Neural progenitor cell (in vitro differentiated cells): ENCODE measurements at places on chromosomes 5 and 9.

DNA sequence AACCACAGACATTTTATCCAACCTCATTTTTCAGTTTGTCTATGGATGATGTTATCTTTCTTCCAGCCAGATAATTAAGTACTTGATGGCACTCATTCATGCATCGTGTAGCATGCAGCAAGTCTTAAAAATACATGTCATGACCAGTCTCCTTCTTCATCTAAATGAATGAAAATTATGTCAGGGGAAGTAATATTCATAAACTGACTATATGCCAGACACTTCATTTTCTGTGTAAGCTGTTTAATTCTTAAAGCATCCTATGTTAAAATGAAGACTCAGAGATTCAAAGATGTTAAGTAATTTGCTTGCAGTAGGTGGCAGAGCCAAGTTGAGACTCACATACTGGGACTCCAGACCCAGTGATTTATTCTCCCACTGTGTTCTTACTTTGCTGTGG is 181.7 kb upstream of the CD180 start:
- no peak for DNase-seq

DNA sequence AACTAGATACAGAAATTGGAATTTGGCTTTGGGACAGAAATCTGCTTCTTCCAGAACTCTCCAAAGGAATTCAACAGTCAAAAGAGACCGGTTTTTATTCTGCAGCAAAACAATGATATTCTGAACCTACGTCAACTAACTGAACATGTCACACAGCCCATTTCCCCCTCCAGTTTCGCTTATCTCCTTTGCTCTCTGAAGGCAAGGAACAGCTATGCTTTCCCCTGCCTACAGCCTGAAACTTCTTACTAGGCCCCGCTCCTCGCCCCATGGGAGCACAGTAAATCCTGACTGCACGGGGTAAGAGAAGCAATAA is 488 bp downstream of the SKIC3 start:
- DNase-seq, result no peak

- peak; percentile 10 for DNase-seq
Measured at GRCh38 chr9:90307167-90307833, 335.3 kb downstream of the DIRAS2 start.

GRCh38 chr9:129547063-129547462 is 73.8 kb downstream of the C9orf50 start:
- no peak for DNase-seq

DNA sequence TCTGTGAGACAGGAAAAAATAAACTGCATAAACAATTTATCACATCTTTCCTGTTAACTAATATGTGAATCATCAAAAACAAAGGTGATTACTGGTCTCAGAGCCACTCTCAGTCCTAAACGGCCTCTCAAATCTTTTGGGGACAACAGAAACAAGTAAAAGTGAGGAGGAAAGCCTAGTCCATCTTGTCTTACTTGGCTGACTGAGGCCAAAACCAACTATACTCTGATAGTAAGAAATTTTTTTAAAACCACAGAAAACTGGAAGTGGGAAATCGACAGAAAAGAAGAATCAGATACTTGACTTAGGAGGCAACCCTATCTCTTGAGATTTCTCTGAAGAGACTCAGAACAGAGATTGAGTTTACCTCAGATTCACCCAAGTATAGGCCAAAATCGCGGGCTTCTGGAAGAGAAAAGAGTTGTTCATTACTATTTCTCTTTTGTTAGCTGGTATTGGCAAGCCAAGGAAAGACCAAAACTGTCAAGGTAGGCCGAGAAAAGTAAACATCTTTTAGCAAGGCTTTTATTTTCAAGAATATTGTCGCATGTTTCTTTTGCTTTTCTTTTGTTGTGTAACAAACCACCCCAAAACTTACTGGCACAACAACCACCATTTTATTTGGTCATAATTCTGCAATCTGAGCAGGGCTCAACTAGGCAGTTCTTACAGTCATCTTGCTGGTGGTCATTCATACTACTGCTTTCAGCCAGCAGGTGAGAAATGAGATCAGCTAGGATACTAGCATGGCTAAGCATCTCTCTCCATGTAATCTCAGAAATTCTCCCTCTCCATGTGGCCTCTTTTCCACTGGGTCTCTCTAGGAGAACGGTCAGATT is 46.1 kb downstream of the RFX3 start:
- no peak for DNase-seq

DNA sequence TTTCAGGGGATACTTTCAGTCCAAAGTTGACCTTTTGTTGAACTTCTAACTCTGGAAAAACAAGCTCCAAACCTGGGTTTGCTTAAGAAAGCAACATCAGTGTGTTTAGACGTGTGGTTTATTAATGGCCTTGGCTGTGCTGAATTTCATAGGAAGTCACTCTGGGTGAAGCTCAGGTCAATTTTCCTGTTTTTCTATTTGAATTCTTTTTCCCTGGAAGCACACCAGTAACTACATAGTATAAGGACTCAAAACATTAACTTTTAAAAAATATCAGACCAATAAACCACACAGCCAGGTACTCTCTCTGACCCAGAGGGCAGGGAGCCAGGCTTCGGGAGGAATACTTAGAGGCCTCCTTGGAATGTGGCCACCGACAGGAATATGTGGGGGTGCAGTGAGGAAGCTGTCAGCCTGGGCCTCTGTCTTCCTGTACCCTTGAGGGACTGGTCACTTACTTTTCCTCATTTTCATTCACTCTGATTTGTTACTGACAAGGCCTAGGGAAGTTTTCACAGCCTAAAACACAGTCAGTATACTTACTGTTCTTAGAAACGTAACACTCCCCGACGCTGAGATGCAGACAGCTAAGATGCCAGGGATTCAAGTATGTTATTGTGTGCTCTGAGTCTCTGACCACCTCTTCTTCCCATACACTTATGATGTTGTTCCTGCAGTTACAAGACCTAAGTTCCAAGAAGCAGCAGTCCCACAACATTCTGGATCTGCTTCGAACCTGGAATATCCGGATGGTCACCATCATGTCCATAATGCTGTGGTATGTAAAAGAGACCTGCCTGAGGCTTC is 18.9 kb downstream of the SLC22A5 start:
- DNase-seq, result no peak

- peak; percentile 88 for DNase-seq
Measured at GRCh38 chr9:22446589-22446949, at the start of gene DMRTA1. TSS of gene DMRTA1 (plus strand) at chr9:22446824. CDS start at chr9:22447066, 242 bp downstream.

DNA sequence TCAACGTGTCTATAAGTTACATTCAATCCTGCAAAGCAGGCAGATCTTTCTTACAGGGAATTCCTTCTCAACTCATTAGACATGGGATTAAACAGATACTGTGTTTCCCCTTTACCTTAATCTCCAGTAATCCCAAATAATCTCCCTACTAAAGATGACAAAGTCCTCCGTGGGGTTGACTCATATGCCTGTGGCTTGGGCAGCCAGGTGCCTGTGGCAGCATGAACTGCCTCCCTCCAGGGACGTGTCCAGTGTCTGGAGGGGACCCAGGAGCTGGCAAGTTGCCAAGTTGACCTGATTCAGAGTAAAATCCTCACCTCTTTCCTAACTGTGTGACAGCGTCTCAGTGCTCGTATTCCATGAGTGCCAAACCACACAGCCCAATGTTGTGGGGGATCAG is 94.6 kb upstream of the PTCH1 start:
- DNase-seq, result no peak

DNA sequence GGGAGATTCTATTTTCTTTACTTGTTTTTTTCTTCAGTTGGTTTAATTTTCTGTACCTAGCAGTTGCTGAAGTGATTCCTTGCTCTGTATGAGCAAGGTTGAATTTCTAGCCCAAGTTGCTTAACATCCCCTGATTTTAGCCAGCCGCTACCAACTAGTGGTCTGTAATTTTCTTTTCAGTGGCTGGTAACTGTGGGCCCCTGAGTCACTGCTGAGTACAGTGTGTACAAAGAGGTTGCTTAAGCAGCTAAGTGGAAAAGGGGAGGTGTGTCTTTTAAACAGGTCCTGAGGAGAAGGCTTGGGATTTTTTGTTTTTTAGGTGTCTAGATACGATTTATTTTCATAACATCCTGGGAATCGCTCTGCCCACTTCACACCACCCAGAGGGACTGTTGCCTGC is 254.7 kb downstream of the NR3C1 start:
- DNase-seq, result no peak

DNA sequence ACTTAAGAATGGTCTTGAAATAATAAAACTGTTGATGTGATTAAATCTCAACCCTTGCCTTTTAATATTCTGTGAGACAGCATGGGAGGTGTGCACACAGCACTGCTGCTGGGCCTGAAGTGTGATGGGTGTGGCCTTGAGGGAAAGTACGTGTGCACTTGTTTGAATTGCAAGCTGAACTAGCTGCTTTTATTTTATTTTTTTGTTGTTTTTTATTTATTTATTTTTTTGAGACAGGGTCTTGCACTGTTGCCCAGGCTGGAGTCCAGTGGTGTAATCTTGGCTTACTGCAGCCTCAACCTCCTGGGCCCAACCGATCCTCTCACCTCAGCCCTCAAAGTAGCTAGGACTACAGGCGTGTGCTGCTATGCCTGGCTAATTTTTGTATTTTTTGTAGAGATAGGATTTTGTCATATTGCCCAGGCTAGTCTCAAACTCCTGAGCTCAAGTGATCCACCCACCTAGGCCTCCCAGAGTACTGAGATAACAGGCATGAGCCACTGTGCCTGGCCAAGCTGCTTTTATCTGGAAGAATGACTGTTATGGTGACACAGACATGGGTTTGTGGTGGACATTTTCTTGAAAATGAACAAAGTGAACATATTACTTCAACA is 58.9 kb downstream of the GPR107 start:
- no peak for DNase-seq

DNA sequence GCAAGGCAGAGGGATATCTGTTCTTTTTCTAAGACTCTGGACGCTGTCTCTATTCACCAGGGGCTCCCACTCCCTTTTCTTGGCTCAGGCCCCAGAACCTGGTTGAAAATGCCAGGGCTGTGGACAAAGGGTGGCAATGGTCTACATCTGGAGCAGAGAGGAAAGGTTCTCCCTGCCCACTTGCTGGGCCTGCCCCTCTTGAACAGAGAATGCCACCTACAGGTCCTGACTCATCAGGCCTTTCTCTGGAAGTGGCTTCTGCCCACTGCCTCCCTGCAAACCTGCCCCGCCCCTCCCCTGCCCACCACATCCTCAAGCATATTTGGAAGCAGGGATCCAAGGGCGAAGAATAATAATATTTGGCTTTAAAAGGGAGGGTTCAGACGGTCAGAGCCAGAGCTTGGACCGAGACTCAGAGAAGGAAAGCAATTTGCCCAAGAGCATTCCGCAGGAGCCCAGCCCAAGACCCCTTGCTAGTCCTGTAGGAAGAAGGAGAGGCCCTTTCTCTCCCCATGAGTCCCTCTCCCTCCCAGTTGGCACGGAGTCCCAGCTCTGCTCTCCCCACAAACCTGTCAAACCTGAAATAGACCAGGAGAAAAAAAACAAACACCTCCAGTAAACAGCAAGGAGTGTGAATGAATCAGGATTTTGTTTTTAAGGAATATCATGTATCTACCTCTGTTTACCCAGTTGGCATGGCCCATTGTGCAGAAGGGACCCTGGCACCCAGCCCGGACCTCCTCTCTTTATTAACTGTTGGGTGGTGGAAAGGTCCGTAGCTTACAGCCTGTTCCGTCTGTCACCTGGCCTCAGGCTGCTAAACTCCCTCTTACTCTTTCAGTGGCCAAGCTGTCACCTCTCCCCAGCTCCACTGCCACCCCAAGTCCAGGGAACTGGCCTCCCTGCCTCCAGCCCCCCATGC is 37.7 kb upstream of the STXBP1 start:
- DNase-seq, result no peak

- DNase-seq, result no peak
Measured at GRCh38 chr5:39569857-39570256, 145.1 kb upstream of the DAB2 start.

DNA sequence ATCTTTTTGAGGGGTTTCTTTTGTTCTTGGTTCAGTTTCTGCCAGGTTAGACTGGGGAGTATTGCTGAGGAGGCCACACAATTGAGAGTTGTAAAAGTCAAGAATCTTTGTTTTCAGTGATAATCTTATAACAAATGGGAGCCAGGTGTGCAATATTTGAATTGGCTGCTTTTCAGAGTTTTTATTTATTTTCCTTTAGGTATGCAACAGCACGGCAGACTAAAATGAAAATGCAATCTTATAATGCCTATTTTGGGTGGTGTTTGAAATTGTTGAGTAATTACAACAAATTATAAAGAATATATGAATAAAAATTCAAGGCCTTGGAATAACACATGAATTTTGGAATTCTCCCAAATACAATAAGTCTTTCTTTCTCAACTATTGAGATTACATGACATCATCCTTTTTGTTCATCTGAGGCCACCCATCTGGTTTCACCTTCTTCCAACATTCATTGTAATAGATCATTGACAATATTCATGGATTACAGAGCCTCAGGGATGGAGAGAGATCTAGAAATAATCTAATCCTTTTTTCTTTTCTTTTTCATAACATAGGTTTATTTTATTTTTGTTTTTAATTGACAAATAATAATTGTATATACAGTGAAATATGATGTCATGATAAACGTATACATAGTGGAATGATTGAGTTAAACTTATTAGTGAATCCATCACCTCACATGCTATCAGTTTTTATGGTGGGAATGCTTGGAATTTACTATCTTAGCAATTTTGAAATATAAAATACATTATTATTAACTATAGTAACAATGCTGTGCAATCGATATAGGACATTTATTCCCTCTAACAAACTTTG is 1061.0 kb downstream of the NR2F1-AS1 start:
- no peak for DNase-seq

DNA sequence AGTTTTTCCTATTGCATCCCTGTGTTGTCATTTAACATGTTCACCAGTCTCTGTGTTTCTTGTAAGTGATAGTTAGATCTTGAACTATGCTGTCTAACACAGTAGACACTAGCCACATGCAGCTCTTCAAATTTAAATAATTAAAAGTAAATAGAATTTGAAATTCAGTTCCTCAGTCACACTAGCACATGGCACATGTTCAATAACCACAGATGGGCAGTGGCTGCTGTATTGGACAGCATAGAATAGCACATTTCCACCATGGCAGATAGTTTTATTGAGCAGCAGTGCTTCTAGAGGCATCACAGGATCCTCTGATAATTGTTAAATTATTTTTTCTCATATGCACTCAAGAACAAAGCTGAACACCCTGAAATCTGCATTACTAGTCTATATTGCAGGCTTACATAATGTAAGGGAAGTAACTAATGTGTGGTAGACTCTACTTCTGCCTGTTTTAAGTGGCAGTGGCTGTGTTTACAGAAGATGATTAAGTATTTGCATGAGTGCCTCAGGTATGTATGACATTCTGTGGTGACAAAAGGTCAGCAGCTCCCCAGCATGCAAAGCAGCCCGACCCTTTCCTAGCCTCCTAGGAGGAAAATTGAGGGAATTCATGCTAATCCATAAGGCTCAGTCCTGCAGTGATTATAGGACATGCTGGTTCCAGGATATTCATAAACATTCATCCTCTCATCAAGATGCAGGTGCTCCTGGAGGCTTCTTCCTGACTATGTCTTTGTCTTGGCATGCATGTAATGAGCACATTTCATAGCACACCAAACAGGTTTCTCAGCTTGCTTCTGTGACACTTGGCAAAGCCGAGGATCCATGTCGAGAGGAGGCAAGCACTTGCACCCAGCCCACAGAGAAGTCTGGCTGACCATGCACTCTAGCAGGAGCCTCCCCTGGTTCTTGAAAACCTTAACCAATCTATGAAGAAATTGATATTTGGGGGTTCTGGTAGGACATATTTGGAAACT is 45.5 kb downstream of the SH3RF2 start:
- DNase-seq, result no peak

GRCh38 chr9:134551644-134552348 is 89.8 kb upstream of the COL5A1 start:
- DNase-seq, result no peak
